Activated CD8-positive, alpha-beta memory T cell treated with anti-CD3 and anti-CD28 coated beads, Interleukin-2, amount 10 ng/mL, durations not matched to agents 7 days and 5 days (primary cell): ENCODE measurements at places on chromosomes 12 and 14. TPM values are rescaled to one million over a fixed set of nuclear protein-coding genes. Genes with fewer than 3 reads are reported as not detected.
A peak's percentile ranks its signal among the peaks of the same experiment; 100 is the strongest.

- H3K4me1 ChIP-seq: peaks cover 26% of the 10 kb centered on the region
- no peak overlapping the region for H3K27ac ChIP-seq
- H3K27me3 ChIP-seq: no peaks in the 10 kb centered on the region
- no peak overlapping the region for H3K4me3 ChIP-seq
- peaks cover 65% of the 10 kb centered on the region for H3K36me3 ChIP-seq
- DNase-seq: no peak
These were observed 25.4 kb downstream of the MIS18BP1 start for GRCh38 chr14:45227566-45227965.

GRCh38 chr12:77500089-77500488 lies 330.6 kb upstream of the NAV3 start:
- H3K4me1 ChIP-seq: no peaks in the 10 kb centered on the region
- H3K4me3 ChIP-seq: no peak overlapping the region
- no peak for DNase-seq

GRCh38 chr12:14803830-14804160 lies 325 bp downstream of the C12orf60 start:
- H3K36me3 ChIP-seq: peaks cover 18% of the 10 kb centered on the region
- H3K27ac ChIP-seq: no peak overlapping the region
- H3K4me3 ChIP-seq: no peak overlapping the region
- peaks cover 20% of the 10 kb centered on the region for H3K4me1 ChIP-seq
- H3K27me3 ChIP-seq: no peaks in the 10 kb centered on the region

DNA sequence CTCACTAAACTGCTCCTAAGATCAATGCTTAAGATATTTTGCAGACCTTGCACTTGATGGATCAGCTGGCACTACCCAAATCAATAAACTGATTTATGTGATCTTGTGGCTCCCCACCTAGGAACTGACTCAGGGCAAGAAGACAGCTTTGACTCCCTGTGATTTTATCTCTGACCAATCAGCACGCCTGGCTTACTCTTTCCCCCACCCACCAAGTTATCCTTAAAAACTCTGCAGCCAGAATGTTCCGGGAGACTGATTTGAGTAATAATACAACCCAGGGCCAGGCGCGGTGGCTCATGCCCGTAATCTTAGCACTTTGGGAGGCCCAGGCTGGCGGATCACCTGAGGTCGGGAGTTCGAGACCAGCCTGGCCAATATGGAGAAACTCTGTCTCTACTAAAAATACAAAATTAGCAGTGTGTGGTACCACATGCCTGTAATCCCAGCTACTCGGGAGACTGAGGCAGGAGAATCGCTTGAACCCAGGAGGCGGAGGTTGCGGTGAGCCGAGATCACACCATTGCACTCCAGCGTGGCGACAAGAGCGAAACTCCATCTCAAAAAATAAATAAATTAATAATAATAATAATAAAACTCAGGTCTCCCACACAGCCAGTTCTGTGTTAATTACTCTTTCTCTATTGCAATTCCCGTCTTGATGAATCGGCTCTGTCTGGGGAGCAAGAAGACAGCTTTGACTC lies 12.0 kb downstream of the MORN3 start:
- H3K36me3 ChIP-seq: peaks cover 19% of the 10 kb centered on the region
- peaks cover 64% of the 10 kb centered on the region for H3K4me1 ChIP-seq
- no peak overlapping the region for H3K4me3 ChIP-seq
- peak; percentile 61 for DNase-seq

- H3K27me3 ChIP-seq: peaks cover 6% of the 10 kb centered on the region
- no peak overlapping the region for H3K4me3 ChIP-seq
- no peak for DNase-seq
- no peaks in the 10 kb centered on the region for H3K36me3 ChIP-seq
These were observed 9.0 kb upstream of the KRT4 start for GRCh38 chr12:52822771-52823510.

DNA sequence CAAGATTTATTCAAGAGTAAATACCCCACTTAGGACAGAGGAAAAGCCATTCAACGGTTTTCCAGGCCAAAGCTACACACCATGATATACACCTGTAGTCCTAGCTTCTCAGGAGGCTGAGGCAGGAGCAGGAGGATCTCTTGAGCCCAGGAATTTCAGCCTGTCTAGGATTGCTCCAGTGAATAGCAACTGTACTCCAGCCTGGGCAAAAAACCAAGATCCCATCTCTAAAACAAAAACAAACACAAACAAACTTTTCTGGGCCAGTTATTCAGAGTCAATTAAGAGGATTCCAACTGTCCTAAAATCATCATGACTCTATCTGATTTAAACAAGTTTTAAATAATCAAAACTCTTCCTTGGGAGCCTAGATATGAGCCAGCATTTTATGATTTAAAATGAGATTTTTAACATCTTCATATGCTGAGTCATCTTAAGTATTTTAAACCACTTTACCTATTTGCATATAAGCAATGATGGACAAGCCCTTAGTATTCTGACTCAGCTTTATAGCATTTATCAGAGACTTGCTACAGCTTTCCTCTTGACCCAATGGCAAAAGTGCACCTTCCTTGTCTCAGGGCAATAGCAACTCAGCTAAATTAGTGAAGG lies 77.1 kb downstream of the KCNMB4 start:
- no peaks in the 10 kb centered on the region for H3K4me1 ChIP-seq
- H3K27ac ChIP-seq: no peak overlapping the region
- no peak overlapping the region for H3K4me3 ChIP-seq
- no peaks in the 10 kb centered on the region for H3K27me3 ChIP-seq
- H3K36me3 ChIP-seq: no peaks in the 10 kb centered on the region
- no peak for DNase-seq

DNA sequence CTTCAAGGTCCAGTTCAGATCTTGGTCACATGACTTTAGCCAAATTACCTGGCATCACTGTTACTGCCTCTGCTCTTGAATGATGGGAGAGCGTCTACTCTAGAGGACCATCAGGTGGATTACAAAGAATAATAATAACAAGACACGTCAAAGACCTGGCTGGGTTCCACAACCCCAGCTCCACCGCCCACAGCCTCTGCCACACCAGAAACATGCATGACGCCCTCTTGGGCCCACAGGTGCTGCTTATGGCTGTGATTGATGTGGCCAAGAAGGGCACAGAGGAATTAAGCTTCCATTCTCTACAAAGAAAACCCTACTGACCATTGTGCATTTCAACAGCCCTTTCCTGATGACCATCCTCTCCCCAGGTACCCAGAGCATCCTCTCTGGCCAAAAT lies 18.2 kb downstream of the SERPINA3 start:
- no peak overlapping the region for H3K4me3 ChIP-seq
- no peak overlapping the region for H3K27ac ChIP-seq
- H3K36me3 ChIP-seq: no peaks in the 10 kb centered on the region
- DNase-seq: no peak
- peaks cover 3% of the 10 kb centered on the region for H3K27me3 ChIP-seq

DNA sequence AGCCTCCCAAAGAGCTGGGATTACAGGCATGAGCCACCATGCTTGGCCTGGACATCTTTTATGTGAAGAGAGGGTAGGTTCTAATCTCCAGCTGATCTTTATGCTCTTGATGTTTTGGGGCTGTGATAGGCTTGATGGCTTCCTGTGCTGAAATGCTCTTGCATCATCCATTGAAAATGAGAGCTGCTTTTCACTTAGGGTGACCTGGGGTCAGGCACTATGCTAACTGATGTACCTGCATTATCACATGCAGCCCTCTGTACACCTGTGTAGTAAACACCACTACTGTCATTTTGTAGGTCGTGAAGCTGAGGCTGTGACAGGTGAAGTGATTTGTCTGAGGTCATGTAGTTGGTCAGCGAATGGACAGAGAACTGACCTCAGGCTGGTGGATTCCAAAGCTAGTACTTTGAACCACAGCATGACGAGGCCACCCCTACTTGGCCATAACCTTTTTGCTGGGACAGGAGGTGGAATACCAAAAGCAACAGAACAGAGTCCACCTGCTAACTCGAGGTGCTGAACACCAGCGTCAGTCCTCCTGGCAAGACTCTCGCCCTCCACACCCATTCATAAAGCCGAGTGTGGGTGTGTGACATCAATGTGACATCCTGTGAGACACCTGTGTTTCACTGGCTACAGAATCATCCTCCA lies 69.1 kb downstream of the C12orf75 start:
- H3K4me1 ChIP-seq: no peaks in the 10 kb centered on the region
- DNase-seq: no peak
- H3K4me3 ChIP-seq: no peak overlapping the region
- peaks cover 51% of the 10 kb centered on the region for H3K36me3 ChIP-seq

GRCh38 chr12:78009031-78009430 lies 178.3 kb downstream of the NAV3 start:
- no peak overlapping the region for H3K27ac ChIP-seq
- H3K4me1 ChIP-seq: no peaks in the 10 kb centered on the region
- no peak overlapping the region for H3K4me3 ChIP-seq
- no peaks in the 10 kb centered on the region for H3K36me3 ChIP-seq
- H3K27me3 ChIP-seq: no peaks in the 10 kb centered on the region
- DNase-seq: no peak

- peaks cover 25% of the 10 kb centered on the region for H3K27me3 ChIP-seq
- no peak overlapping the region for H3K27ac ChIP-seq
- DNase-seq: no peak
- H3K4me1 ChIP-seq: no peaks in the 10 kb centered on the region
- no peak overlapping the region for H3K4me3 ChIP-seq
These were observed 15.7 kb downstream of the RERG start for GRCh38 chr12:15205341-15206010.

GRCh38 chr12:83153177-83153576 lies 466.5 kb downstream of the TMTC2 start:
- H3K4me3 ChIP-seq: no peak overlapping the region
- DNase-seq: no peak
- peaks cover 2% of the 10 kb centered on the region for H3K4me1 ChIP-seq

DNA sequence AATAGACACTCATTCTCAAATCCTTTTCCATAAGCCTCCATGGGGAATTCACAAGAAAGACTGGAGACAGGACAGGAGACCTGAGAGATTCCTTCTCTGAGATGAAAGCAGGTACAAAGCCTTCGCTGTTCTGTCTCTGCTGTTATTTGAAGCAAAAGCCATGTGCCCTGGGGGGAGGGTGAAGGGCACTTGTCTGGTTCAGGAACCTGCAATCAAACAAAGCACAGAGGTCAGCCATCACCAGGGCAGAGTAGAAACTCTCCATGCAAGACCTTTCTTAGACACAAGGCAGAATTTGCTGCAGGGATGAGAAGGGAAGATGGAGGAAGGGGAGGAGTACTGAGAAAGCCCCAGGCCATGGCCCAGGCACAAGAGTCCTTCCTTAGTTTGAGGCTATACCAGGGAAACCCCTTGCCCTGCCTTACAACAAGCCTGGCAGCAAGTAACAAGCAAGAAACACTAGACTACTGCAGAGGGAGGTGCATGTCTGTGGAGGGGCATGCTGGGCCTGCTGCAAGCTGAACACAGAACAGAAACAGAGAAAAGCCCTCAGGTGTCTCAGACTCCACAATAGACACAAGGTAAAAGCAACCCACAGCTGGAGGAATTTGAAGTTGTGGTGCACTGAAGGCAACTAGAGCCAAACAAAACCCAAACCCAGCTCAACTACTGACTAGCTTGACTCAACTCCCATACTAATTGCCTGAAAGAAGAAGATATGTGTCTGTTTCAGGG lies 7.8 kb upstream of the ART4 start:
- H3K4me3 ChIP-seq: no peak overlapping the region
- peaks cover 2% of the 10 kb centered on the region for H3K4me1 ChIP-seq
- H3K27me3 ChIP-seq: no peaks in the 10 kb centered on the region
- DNase-seq: no peak
- H3K36me3 ChIP-seq: no peaks in the 10 kb centered on the region
- H3K27ac ChIP-seq: no peak overlapping the region

DNA sequence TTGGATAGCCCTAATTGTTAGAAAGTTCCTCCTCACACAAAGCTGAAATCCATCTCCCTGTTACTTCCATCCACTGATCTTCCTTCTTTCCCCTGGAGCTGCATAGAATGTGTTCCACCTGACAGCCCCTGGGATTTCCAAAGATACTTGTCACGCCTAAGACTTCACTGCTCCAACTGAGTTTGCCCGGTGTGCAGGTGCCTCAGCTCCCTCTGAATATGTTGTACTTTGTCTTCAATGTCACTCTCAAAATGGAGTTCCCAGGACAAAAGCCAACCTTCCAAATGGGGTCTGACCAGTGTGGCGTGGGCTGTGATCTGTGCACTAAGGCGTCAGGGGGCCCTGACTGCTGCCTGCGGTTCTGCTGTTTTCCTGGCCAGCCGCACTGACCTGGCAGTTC lies 42.8 kb downstream of the CACNA2D4 start:
- H3K27me3 ChIP-seq: peaks cover 9% of the 10 kb centered on the region
- H3K27ac ChIP-seq: no peak overlapping the region
- no peak for DNase-seq
- no peaks in the 10 kb centered on the region for H3K4me1 ChIP-seq
- no peak overlapping the region for H3K4me3 ChIP-seq

DNA sequence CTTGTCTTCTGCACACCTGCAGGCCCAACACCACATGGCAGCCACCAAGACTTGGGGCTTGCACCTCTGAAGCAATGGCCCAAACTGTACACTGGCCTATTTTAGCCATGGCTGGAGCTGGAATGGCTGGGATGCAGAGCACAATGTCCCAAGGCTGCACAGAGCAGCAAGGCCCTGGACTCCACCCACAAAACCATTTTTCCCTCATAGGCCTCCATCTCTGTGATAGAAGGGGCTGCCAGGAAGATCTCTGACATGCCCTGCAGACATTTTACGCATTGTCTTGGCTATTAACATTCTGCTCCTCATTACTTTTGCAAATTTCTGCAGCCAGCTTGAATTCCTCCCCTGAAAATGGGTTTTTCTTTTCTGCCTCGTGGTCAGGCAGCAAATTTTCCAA lies 22.1 kb downstream of the ATXN7L3B start:
- H3K4me1 ChIP-seq: no peaks in the 10 kb centered on the region
- H3K27me3 ChIP-seq: peaks cover 4% of the 10 kb centered on the region

DNA sequence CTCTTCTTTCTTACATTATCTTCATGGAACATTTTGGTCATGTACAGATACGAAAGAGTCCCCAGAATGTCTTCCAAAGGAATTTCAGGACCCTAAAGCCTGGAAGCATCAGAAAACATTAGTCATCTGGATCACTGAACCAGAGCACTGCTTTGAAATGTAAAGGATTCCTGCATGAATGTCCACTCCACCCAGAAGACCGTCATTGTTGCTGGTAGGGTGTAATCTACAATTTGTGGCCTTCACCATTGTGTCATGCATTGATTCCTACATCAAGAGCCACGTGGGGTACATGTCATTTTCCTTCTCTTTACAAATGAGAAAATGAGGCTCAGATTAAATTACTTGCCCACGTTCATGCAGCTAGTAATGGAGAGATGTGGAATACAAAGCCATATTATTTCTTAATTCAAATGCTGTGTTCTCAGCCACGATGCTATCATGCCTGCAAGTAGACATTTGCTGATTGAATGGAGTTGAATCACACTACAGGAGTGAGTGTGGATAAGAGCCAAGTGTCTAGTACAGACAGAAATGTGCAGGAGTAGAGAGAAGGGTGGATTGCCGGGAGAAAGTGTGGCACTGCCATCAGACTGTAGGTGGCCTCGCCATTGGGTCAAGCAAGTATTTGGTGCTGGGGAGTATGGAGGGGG lies 231.2 kb downstream of the C12orf75 start:
- DNase-seq: no peak
- no peak overlapping the region for H3K27ac ChIP-seq
- H3K4me1 ChIP-seq: no peaks in the 10 kb centered on the region
- no peak overlapping the region for H3K4me3 ChIP-seq
- peaks cover 2% of the 10 kb centered on the region for H3K27me3 ChIP-seq

- H3K27ac ChIP-seq: no peak overlapping the region
- peaks cover 11% of the 10 kb centered on the region for H3K27me3 ChIP-seq
- DNase-seq: no peak
- no peak overlapping the region for H3K4me3 ChIP-seq
These were observed 196.3 kb downstream of the TSPAN9 start for GRCh38 chr12:3273409-3273853.

The OTX2 gene
- not detected for total RNA-seq

The MANSC4 gene
- not detected for total RNA-seq

The L3HYPDH gene
- 26.7 TPM for total RNA-seq

The B4GALNT1 gene
- 2.4 TPM for total RNA-seq

The THTPA gene
- 15.6 TPM for total RNA-seq

The CCDC196 gene
- total RNA-seq: not detected
